ENCODE measurements at places on chromosomes 12 and 14.
A peak's percentile ranks its signal among the peaks of the same experiment; 100 is the strongest.

DNA sequence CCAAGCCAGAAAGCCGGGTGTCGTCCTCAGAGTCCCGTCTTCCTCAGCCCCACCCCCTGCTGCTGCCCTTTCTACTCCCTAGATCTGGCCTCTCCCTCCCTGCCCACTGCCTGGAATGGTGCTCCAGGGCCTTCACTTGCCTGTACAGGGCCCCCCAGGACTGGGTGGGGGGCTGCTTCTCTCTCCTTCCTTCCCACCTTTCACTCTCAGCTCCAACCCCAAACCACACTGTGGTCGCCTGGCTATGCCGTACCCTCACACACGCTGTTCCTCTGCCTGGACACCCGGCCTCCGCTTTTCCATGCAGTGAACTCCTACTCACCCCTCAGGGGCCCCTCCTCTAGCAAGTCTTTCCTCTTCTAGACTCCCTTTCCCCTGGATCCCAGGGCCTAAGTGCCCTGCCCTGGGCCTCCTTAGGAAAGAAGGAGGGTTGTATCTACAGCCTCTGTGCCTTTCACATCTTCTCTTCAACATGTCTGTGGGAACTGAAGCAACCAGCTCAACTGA is 25.5 kb upstream of the DIO3 start:
- DNase-seq, result no peak

GRCh38 chr14:33699300-33699983 is 251.4 kb downstream of the EGLN3 start:
- DNase-seq, result no peak

DNA sequence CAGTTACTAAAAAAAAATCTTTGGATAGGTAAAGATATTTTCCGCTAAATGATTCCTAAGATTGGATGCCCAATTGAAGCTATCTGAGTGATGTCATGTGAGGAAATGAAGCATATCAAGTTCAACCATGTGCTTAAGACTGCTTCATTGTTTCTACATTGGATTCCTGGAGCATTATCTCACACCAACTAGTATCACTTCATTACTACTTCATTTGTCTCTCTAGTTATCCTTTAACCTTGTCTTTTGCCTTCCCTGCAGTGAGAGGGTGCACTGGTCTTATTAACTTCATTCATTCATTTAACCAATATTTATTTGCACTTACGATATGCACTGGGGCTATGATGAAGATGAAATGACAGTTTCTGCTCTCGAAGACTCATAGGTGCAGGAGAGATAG is 198.1 kb downstream of the SLC38A4 start:
- DNase-seq, result no peak

- DNase-seq, result no peak
These were observed 13.9 kb upstream of the ERC1 start for GRCh38 chr12:977156-977555.

GRCh38 chr12:124032265-124032886 is 59.4 kb downstream of the ZNF664 start:
- DNase-seq, result peak; percentile 57

- DNase-seq, result no peak
These were observed 2.6 kb downstream of the LTB4R start for GRCh38 chr14:24313913-24314312.

DNA sequence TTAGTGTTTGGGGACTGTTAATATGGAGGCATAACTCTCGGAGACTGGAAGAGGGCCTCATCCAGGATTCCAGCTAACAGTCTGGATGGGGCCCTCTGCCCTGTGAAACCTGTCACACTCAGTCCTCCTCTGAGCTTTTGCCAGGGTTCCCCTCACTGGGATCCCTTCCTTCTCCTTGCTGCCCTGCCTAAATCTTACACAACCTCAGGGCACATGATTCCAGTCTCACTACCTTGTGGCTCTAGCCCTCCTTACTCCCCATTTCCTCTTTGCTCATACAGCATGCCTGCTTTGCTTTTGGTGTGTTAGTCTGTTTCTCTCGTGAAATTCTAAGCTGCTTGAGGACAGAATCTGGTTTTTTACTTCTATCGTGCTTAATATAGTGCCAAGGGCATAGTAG is 942 bp upstream of the GSG1 start:
- DNase-seq, result no peak

- no peak for DNase-seq
These were observed 47.6 kb downstream of the TMEM30B start for GRCh38 chr14:61233436-61233956.

- DNase-seq, result no peak
These were observed 12.6 kb upstream of the DENND5B start for GRCh38 chr12:31603546-31604009.

GRCh38 chr12:111386885-111387284 is 18.0 kb upstream of the PHETA1 start:
- DNase-seq, result peak; percentile 65

DNA sequence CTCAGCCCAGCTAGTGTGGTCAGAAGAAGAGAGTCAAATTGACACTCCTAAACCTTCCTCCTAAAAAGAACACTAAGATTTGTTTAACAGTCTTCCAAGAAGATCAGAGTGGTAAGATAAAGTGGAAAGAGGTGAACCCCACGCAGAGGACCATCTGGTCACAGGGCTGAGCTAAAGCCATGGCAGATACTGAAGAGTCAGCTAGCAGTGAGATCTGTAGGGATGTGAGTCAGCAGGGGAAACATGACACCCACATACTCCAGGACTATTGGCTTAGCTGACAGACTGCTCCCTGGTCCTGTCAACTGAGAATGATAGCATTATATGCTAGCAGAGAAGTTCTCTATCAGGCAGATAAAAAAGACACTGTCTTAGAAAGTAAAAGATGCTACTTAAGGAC is 269.4 kb upstream of the ALG10 start:
- no peak for DNase-seq

DNA sequence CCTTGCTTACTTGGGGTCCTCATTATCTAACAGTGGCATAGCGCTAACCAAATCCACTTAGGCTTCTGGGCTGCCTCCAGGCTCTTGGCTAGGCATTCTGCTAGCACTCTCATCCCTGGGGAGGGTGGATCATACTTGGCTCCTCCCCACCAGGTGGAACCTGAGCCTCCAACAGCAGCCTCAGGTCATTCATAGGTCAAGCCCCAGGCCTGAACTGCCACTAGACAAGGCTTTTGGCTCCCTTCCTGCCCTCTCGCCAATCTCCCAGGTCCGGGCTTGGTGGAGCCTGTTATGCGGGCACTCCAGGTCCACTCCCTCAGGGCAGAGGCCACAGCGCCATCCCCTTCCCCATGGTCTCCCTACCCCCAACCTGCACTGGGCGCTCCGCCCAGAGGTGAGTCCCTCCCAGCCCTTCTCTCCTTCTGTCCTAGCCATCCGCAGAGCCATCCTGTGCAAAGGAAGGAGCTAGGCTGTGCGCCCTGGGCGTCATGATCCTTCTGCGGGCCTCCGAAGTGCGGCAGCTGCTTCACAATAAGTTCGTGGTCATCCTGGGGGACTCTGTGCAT is 154.9 kb upstream of the AMIGO2 start:
- no peak for DNase-seq

DNA sequence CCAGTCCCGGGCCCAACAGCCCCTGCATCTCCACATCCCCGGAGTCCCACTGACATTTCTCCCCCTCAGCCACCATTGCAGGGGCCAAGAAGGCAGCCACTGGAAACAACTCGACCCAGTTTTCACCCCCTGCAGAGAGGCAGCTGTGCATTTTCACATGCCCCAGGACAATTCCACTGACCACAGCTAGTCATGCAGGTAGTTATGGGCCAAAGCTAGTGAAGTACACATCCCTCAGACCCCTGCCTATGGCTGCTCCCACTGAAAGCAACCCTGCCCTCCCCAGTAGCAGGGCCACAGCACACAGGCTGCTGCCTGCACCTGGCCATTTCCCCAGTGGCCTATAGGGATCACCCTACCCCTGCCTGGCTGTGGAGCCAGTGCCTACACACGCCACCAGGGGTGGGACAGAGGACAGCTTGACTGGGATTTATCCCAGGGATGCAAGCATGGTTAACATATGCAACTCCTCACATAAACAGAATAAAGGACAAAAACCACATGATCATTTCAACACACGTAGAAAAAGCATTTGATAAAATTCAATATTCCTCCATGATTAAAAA is 154.0 kb downstream of the NDUFA12 start:
- DNase-seq, result no peak

DNA sequence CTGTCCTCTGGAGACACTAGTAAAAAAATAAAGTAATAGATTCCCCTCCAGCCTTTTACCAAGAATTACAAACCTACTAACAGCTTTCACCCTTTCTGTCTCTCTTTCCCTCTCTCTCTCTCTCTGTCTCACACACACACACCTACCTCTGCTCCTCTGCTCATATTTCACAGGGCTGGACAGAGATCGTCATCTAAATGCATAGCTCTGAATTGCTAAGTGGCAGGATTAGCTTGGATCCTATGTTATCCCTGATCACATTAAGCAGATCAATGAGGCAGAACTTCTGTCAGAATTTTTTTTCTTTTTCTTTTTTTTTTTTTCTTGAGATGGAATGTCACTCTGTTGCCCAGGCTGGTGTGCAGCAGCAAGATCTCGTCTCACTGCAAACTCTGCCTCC is 22.9 kb downstream of the VCPKMT start:
- DNase-seq, result no peak

DNA sequence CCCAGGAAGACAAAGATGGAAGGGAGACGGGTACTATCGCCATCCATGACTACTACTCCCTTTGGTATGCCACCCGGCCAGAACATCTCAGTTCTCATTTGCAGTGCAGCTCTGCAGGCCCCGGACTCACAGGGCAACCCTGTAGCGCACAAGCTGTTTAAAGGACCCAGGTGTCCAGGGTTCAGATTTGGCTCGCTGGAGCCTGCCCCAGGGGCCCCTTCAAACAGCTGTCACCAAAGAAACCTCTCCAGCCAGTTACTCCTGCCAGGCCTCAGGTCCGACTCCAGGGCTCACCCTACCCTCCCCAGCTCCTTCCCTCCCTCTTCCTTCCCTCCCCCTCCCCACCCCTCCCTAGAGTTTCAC is 5.5 kb upstream of the CHD4 start:
- no peak for DNase-seq

- no peak for DNase-seq
These were observed 9.9 kb upstream of the GYS2 start for GRCh38 chr12:21614506-21614905.

GRCh38 chr14:22026527-22026926 is 352.9 kb upstream of the OR4E1 start:
- no peak for DNase-seq
